ENCODE measurements at places on chromosomes 3 and 15.

DNA sequence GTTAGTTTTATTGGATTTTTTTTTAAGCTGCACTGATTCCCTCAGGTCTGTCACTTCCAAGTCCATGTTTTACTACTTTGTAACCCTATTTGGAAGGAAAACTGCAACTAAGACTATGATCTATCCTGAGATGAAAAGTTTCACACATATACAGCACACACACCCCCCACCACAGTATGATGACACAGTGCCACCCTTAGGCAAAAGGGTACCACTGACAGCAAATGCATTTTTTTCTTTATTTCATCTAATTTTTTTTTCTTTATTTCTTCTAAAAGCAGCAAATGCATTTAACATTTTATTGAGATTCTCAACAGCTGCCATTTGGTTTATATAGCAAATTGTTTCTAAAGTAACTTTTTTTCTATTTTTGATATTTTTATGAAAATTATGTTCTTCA is 21.2 kb downstream of the NGRN start:
- no peak for DNase-seq

- no peak for DNase-seq
Measured at GRCh38 chr15:31100738-31101137, 787 bp downstream of the TRPM1 start.

DNA sequence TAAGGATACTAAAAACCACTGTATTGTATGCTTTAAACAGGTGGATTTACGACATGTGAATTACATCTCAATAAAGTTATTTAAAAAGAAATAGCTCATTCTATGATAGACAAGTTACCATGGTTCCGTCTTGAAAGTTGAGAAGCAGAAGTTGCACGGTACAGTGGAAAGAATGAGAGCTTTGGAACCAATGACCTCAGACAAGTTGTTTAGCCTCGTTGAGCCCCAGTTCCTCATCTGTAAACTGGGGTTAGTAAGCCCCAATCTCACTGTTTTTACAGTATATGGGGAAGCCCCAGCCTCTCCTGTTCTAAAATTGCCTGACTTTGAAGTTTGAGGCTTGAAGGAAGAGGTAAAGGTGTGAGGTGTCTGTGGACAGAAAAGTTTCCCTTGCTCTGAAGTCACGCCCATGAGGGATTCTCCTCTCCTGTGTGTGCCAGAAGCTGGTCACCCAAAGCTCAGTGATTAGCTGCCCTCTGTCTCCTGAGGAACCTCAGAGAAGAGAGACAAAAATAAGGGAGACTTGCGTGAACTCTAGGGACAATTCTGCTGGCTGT is 10.0 kb downstream of the CRYGS start:
- peak; percentile 31 for DNase-seq

DNA sequence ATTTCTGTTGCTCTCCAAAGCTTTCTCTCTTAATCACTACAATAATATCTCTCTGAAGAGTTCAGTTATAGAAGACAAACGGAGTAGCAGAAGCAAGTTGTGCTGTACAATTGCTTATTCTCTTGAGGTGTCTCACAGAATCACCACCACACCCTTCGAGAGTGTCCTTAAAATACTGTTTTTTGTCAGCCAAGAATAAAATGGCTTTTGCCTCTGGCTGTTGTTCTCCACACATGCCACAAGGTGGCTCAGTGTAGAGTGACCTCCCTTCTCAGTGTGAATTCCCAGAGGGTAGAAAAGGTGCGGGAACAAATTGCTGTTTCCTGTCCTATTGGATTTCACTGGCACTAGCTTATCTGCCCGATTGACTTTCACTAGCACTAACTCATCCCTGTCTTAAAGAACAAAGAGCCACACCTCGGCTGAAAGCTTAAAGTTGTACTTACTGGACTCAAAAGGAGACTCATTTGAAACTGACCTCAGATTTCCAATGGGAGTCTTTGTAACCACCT is 134.2 kb upstream of the SATB1 start:
- DNase-seq = peak; percentile 28

GRCh38 chr15:68062946-68063465 is 8.9 kb downstream of the PIAS1 start:
- no peak for DNase-seq

DNA sequence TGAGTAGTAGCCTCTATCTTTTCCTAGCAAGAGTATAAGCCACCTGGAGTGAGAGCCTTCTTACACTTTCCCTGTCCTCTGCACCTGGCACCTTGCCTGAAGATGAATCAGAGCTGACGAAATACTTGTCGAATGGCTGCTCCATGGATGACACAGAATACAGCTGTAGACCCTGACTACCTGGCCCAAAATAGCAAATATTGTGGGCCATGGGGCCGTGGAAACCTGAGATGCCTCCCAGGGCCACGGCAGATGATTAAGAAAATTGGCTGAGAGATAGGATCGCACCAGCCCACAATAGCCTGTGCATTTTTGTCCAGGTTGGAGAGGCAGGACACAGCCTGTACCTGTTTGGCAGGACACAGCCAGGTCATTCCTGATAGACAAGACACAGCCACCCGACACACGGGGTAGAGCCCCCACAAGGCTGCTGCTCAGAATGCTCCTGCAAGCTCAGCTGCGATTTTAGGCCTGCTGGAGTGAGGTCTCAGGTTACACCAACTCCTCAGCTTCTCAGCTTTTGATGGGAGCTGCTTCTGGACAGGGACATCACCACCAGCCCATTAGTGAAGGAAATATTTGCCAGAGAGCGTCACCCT is 22.9 kb upstream of the TPM1 start:
- DNase-seq = no peak

- DNase-seq = no peak
Measured at GRCh38 chr3:58833491-58833890, 166.9 kb upstream of the FAM3D start.

- no peak for DNase-seq
Measured at GRCh38 chr15:53535886-53536285, 223.6 kb downstream of the WDR72 start.

DNA sequence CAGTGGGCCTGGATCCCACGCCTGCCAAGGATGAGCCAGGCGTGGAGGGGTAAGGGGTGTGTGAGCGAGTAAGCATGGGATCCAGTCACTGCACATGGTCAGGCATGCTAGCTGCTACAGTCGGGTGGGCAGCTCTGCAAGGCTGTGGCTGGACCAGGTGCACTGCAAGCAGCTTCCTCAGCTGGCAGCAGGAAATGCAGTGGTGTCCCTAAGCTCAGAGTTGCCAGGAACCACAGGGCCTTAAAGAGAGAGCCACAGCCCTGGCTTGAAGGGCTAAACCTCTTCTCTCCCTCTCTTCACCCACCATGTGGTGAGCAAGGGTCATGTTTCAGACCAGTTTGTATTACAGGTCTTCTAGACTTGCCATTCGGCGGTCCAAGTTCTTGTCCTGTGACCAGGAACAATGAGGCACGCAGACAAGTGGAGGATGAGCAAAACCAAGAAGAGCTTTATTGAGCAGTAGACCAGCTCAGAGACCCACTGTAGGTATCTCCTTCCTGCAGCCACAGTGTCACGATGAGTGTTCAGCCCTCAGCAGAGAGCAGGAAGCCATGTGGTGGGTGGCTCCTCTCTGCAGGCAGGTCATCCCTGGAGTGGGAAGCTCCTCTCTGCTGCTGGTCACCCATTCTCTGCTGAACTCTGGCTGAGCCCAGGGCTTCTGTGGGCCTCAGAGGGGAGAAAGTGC is 511.9 kb downstream of the PYDC2 start:
- DNase-seq = no peak

DNA sequence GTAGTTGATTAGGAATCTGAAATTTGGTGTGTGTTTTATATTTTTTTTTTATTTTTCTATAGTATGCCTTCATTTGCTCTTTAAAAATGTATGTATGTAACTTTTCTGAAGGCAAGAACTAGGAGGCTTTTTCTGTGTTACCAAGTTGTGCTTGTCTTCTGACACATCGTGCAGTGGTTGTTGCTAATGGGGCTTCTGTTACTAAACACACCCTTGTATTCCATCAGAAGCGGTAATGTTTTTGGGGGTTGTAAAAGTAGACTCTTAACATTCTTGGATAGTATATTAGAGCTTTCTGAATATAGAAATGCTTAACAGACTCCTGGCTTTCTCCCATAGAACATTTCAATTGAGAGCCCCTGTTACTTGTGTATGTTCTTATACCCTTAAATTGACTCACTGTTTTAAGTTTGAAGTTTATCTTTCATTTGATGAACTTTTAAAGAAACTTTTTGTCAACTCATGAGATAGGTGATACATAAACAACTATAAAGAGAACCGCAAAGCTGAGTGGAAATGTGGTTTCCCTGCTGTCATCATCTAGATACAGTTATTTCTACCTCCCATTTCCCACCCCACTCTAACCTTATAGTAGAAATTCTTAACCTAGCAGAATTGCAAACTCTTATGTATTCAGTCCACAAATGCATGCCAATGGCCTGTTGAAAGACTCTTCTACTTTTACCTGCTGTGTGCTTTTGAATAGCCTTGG is 2.5 kb downstream of the TIPARP start:
- DNase-seq = no peak

DNA sequence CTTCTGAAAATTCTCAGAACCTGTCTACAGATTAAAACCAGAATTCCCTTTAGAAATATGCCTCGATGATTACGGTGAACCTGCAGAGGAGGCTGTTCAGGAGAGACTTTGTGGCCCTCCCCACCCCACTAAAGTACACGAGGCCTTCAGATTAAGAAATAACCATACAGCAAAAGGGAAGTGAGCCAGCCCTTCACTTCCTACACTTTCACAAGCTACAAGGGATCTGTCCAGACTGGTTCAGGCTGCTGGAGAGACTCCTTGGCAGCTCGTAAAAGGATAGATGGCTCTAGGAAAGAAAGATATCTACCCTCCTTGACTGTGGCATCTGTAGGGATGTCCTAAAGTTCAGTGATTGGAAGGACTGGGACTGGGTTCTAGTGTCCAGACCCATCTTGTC is 102.6 kb downstream of the ALDH1A2 start:
- no peak for DNase-seq

DNA sequence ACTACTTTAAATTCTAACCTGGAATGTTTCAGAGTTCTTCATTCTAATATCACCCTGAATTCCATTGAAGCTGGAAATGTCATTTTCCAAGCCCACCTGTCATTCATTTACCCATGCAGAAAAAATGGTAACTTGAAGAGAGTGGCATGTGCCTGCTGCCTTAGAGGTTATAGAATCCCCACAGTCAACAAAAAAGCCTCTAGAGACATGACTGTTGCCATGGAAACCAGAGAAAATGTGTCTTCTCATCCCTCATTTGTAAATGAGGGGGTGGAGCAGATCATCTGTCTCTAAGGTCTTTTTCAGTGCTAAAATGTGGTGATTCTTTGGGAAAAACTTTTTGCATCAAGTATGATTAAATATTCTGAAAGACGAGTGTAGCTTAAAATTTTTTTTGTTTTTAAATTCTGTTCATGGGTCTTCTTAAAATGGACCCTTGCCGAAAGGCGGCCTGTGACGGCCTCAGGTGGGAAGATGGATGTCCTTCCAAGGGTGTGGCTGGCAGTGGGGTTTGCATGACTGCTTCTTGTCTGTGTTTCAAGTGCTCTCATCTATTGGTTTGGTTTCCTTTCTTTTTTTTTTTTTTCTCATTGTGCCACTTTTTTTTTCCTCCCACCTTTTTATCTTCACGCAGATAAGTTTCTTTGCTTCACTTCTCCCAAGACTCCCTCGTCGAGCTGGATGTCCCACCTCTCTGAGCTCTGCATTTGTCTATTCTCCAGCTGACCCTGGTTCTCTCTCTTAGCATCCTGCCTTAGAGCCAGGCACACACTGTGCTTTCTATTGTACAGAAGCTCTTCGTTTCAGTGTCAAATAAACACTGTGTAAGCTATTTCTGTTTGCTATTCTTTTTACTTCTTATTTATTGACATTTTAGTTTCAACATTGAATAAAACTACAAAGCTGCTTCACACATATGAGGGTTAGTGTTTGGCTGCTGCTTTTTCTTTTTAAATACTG is 23.0 kb downstream of the TPM1 start:
- no peak for DNase-seq

DNA sequence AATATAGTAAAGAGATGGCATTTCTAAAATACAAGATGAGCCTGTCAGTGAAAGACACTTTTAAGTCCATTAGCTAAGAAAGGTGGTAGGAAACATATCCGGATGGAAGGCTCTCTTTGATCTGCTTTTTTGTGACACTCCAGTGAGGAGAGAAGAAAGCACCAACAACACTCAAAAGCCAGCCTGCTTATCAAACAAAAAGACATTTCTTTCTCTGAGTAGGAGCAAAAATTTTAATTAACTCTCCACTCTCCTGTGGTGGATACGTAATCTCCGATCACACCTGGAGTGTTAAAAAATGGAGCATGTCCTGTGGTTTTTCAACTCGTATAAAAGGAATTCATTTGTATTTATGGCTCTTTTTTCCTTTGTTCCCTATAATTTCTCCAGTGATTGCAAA is 65.3 kb downstream of the OXNAD1 start:
- DNase-seq = no peak

GRCh38 chr3:183532620-183533411 is 22.7 kb downstream of the KLHL6 start:
- no peak for DNase-seq

- DNase-seq = peak; percentile 23
Measured at GRCh38 chr15:63971427-63971805, 74.9 kb downstream of the DAPK2 start.

DNA sequence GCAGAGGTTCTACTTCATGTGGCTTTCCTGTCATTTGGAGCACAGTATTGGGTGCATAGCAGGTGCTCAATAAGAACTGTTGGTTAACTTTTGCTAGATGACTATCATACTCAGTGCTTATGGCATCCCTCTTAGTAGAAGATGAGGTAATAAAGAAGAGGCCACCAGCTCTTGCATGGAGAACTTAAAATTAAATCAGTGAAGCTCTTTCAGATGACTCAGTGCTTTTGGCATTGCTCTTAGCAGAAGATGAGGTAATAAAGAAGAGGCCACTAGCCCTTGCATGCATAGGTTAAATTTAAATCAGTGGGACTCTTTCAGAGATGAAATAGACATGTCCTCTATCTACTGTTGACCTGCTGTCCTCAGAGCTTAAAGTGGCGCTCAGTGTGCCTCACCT is 109.4 kb upstream of the FGF7 start:
- no peak for DNase-seq

GRCh38 chr15:69394556-69395282 is 19.4 kb upstream of the KIF23 start:
- peak; percentile 68 for DNase-seq

DNA sequence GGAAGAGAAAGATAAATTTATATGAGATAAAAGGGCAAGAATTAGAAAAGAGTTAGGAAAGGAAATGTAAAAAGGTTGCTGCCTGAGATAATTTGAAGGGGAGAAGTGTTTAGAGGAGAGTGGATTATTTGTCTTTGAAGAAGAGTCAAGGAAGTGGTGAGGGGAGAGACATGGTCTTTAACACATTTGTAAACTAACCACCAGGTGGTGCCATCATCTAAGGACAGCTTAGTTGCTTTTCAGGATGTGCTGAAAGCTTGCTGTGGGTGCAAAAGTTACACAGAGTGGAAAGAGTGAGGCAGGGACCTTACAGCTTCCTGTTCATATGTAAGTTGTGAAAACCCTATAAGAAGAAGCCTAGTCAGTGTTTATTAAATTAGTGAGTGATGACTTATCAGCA is 114.1 kb upstream of the DNAJC19 start:
- no peak for DNase-seq

GRCh38 chr3:121545049-121545573 is 677 bp downstream of the POLQ start:
- no peak for DNase-seq

Measured in stimulated activated CD8-positive, alpha-beta memory T cell treated with anti-CD3 and anti-CD28 coated beads, Interleukin-7, amount 100 ng/mL, for 48 hours (primary cell).